ENCODE measurements at places on chromosomes 7 and 10. TPM values are rescaled to one million over a fixed set of nuclear protein-coding genes. Genes with fewer than 3 reads are reported as not detected.

The PRDX3 gene
- total RNA-seq: 127 TPM

The HOXA13 gene
- total RNA-seq: not detected

The PSD gene
- 2.4 TPM for total RNA-seq

The PLXNA4 gene
- 5.9 TPM for total RNA-seq

The COX19 gene
- total RNA-seq: 18.9 TPM

The NKX1-2 gene
- total RNA-seq: not detected

The SKIDA1 gene
- total RNA-seq: not detected

The ELN gene
- not detected for total RNA-seq

The ACSL5 gene
- 71.8 TPM for total RNA-seq

The ASIC3 gene
- total RNA-seq: 4.5 TPM

The CHST12 gene
- total RNA-seq: 42.7 TPM

The CPVL gene
- 0.27 TPM for total RNA-seq

The MYOF gene
- 1.8 TPM for total RNA-seq

The ASB13 gene
- 6.3 TPM for total RNA-seq

The CACNB2 gene
- total RNA-seq: not detected

The ZPBP gene
- not detected for total RNA-seq

The MORN4 gene
- total RNA-seq: 1.3 TPM

The SMKR1 gene
- total RNA-seq: 1.1 TPM

The NXPH1 gene
- total RNA-seq: not detected

The CRPPA gene
- 1.1 TPM for total RNA-seq

The TMEM229A gene
- not detected for total RNA-seq

The CYP2E1 gene
- total RNA-seq: 1.0 TPM

The NEUROG3 gene
- total RNA-seq: not detected

The PNLIPRP1 gene
- total RNA-seq: not detected

The NSUN6 gene
- total RNA-seq: 15.2 TPM

The CCL24 gene
- total RNA-seq: not detected

The MMD2 gene
- total RNA-seq: not detected

The DLX5 gene
- total RNA-seq: not detected

The HIBADH gene
- total RNA-seq: 11.5 TPM

The NKX6-2 gene
- total RNA-seq: not detected

The TCERG1L gene
- total RNA-seq: 0.07 TPM

The TRIM50 gene
- not detected for total RNA-seq

The UPK3B gene
- total RNA-seq: 0.46 TPM

The ZNF736 gene
- 23.2 TPM for total RNA-seq

The PNLIPRP3 gene
- not detected for total RNA-seq
